Naive thymus-derived CD4-positive, alpha-beta T cell (primary cell): ENCODE measurements at places on chromosomes 13 and 19. TPM values are rescaled to one million over a fixed set of nuclear protein-coding genes. Genes with fewer than 3 reads are reported as not detected.

DNA sequence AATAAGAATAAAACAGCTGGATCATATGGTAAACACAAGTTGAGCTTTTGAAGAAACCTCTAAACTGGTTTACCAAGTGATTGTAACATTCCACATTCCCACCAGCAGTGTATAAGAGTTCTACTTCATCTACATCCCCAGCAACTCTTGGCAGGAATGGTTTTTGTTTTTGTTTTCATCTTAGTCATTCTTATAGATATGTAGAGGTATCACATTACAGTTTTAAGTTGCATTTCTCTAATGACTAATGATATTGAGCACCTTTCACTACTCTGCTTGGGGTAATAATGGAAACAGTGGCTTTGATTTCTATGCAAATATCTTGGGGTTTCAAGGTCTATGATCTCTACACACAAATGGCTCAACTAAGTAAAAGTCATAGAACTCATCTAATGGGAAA, 614.5 kb downstream of the TBC1D4 start:
- DNase-seq = no peak

- DNase-seq = no peak
Measured at GRCh38 chr13:107138486-107138885, 570.5 kb upstream of the ARGLU1 start.

- no peak for DNase-seq
Measured at GRCh38 chr13:21625366-21625765, 21.4 kb upstream of the MICU2 start.

DNA sequence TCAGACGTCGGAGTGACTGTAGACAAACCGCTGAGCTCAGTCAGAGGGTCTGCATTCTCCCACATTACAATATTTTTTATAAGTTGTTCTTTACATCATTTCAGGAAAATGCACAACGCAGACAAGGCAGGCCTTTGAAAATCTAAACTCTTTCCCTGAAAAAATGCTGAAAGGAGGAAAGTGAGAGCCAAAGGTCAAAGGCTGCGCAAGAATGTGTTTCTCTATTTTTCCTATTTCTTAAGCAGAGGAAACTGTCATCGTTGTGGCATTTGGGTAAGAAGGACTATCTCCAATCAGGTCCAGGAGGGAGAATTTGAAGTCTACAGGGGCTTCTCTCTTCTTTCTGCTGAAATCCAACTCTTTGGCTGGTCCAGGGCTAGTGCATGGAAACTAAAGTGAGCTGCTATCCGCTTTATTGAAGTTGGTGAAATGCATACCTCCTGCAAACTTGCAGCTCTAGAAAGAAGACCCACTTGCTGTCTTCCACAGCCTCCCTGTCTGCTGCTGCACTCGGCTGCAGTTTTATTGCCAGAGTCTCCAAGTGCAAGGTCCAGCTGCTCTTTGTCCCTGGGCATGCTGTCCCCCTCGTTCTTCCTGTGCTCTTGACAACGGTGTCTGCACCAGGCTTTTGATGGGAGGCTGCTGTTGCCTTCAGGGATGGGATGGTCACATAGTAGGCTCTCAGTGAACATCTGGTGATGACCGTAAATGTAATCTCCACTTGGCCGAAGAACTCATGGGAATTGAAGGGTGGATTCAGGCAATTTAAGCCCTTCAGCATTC, 31.2 kb downstream of the ZNF536 start:
- DNase-seq = no peak

DNA sequence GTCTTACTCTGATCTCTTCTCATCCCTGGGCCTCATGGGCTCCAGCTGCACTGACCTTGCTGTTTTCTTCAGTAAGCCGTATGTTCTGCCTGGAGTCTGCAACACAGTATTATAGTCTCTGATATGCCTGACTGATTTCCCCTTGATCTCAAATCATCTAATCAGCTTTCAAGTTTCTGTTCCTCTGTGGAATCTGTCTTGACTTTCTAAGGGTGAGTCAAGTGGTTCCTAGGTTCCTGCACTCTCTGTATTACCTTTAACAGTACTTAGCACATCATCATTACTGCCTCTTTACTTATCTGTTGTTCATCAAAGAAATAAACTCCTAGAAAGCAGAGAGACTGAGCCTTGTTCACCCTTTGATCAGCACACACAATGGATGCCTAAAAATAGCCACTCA, 350.7 kb downstream of the LMO7 start:
- DNase-seq = no peak

DNA sequence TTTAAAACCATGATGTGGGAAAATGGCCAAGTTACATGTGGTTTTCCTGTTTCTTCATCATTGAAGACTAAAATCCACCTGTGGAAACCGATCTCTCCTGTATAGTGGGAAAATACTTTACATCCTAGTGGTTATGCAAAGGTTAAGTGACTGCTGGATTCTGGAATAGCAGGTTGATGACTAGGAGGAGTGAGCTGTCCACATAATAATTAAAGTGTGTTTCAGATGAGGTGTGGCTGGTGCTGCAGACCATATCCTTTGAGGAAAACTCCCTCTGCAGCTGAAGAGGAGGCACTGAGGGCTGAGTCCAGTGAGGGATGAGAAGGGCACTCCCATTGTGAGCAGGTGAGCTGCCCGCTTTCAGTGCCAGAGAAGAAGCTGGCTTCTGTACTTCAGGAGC, 43.2 kb downstream of the DCLK1 start:
- DNase-seq = no peak

GRCh38 chr13:83221813-83222241, 660.4 kb downstream of the SLITRK1 start:
- no peak for DNase-seq

- DNase-seq = peak; percentile 76
Measured at GRCh38 chr19:19170053-19170872, at the start of gene MEF2B. Gene MEF2B, minus strand, starts transcription at chr19:19170263. Its CDS starts 19,528 bp downstream, at chr19:19150735.

Gene ADGRE2
- 0.62 TPM for total RNA-seq

Gene TDRD3
- 27.2 TPM for total RNA-seq

Gene USHBP1
- 0.61 TPM for total RNA-seq

Gene PALM3
- not detected for total RNA-seq

Gene ARHGAP45
- total RNA-seq = 1,030 TPM

Gene CYP4F12
- total RNA-seq = 1.6 TPM

Gene RPS28
- total RNA-seq = 2,223 and 2,319 TPM in 2 replicates
